Head of caudate nucleus (tissue), 42 donors: ENCODE measurements at places on chromosomes 3 and 15.

DNA sequence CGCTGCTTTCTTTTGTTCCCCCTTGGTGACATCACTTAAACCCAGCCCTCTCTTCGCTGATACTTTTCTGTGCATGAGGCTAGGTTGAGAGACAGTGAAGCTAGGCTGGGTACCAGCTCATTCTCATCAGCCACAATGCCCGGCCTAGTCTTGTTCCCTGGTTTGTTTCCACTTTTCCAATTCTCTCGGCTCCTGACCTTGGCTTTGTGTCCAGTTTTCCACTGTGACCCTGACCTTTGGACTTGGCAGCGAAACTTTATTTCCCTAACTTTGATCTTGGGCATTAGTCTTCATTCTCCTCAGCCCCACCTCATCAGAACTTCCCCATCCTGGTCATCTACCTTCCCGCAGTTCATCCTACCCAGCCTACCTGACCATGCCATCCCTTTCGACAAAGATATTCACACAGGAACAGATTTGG, 908 bp upstream of the ADPGK start:
- no peak for DNase-seq

DNA sequence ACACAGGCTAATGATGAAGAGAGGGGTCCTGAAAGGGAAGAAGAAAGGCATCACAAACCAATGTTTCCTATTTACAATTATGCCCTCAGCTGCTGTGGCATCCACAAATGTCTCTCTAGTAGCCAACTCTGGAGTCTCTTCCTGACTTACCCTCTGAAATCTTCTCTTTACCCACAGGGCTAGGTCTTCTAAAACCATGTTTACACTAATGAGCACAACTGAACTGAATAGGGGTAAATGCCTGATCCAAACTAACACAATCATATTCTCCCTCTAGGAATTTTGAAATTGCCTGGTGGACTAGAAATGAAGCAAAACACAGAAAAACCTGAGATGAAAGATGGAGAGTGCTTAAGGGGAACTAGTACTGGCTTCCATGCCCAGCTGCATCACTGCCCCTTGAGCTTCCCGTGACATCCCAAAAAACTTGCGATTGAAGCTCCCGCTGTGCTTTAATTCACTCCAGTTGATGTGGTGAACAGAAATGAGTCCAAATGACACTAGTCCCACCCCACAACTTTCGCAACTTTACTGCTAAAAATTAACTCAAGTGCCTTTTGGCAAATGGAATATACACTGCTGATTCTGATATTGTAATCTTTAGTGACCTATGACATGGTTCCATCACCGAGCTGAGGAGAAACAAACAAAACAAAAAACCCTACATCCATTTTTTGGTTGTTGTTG, 32.8 kb downstream of the CFAP20DC start:
- DNase-seq, result no peak

- no peak for DNase-seq
Measured at GRCh38 chr3:154182322-154182922, 61.2 kb downstream of the ARHGEF26 start.

GRCh38 chr15:68113273-68113672, 59.2 kb downstream of the PIAS1 start:
- DNase-seq, result no peak

DNA sequence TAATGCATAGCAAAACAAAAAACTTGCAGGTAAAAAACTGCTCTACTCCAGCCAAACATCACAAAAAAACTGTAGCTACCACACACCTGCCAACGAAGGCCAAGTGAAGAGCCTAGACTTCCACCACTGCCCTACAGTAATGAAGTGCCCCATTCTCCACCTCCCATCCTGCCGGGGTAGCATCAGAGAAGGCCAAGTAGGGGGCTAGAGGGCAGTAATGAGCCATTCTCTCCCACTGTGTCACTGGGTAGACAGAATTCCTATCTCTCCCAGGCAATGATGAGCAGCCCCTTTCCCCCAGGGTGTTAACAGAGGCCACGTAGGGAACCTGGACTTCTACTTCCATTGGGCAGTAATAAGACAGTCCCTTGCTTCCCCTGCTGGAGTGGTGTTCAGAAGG, 9.5 kb downstream of the SEC22C start:
- no peak for DNase-seq

GRCh38 chr15:59622289-59622688, 10.7 kb downstream of the GCNT3 start:
- no peak for DNase-seq

GRCh38 chr3:131608741-131609140, 106.0 kb upstream of the MRPL3 start:
- DNase-seq, result no peak
